Epithelial cell of umbilical artery (primary cell): ENCODE measurements at places on chromosomes 12 and 14. TPM values are rescaled to one million over a fixed set of nuclear protein-coding genes. Genes with fewer than 3 reads are reported as not detected.

Gene GRIP1
- total RNA-seq: 0.15 and 0.32 TPM in 2 replicates

Gene GDF3
- 0.15 TPM in 1 of 2 replicates, not detected in the other for total RNA-seq

Gene ZBTB42
- 5.6 and 5.8 TPM in 2 replicates for total RNA-seq

Gene IL26
- not detected in 2 replicates for total RNA-seq

Gene RHOJ
- total RNA-seq: 31.5 and 40.3 TPM in 2 replicates
